ENCODE measurements at places on chromosomes 6 and 20. TPM values are rescaled to one million over a fixed set of nuclear protein-coding genes. Genes with fewer than 3 reads are reported as not detected.

DNA sequence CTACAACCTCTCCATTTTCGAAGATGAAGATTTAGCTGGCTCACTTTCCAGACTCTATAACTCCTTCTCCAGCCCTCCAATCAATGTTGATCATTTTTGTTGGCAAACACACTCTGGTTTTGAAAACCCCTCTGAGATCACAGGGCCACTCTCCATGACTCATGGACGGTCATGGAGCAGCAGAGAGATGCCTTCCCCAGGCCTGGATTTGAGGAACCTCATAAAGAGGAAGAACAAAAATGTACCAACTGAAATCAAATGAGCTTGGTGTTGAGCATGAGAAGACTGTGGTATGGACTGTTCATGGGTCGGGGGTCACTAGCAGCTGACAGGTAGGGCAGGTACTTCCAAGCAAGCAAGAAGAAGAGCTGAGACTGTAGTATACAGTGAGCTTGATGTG lies 112.8 kb upstream of the INSM1 start:
- DNase-seq = no peak

- DNase-seq = no peak
These were observed 45.2 kb upstream of the PAK5 start for GRCh38 chr20:9884061-9884460.

GRCh38 chr6:169189686-169190085 lies 64.0 kb downstream of the THBS2 start:
- no peak for DNase-seq

- no peak for DNase-seq
These were observed 105.5 kb downstream of the HUS1B start for GRCh38 chr6:551405-551804.

GRCh38 chr6:110404607-110405006 lies 10.8 kb downstream of the DDO start:
- no peak for DNase-seq

- DNase-seq = no peak
These were observed 89.6 kb upstream of the HS3ST5 start for GRCh38 chr6:114432400-114432799.

DNA sequence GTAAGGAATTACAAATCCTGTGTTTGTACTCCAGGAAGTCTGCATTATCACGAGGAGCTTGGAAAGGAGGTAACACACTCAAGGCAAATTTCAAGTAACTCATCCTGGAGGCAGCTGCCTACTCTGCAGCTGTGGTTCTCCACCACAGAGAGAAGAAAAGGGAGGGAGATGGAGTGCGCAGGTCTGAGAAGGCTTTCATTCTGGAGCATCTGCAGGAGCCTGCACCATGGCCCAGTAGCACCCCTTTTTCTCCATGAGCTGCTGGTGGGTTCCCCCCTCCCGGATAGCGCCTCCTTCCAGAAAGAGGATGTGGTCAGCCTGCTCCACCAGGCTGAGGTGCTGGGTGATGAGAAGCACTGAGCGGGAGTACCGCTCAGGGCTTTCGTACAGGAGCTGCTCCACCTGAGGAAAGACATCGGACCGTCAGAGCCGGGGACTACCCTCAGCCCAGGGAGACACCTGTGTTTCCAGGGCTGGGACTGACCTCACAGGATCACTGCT lies 1.6 kb upstream of the PSMB8 start:
- DNase-seq = no peak

- no peak for DNase-seq
These were observed 62.4 kb downstream of the YTHDF1 start for GRCh38 chr20:63153254-63154221.

- DNase-seq = no peak
These were observed 207.9 kb upstream of the MARCKS start for GRCh38 chr6:113649276-113649675.

DNA sequence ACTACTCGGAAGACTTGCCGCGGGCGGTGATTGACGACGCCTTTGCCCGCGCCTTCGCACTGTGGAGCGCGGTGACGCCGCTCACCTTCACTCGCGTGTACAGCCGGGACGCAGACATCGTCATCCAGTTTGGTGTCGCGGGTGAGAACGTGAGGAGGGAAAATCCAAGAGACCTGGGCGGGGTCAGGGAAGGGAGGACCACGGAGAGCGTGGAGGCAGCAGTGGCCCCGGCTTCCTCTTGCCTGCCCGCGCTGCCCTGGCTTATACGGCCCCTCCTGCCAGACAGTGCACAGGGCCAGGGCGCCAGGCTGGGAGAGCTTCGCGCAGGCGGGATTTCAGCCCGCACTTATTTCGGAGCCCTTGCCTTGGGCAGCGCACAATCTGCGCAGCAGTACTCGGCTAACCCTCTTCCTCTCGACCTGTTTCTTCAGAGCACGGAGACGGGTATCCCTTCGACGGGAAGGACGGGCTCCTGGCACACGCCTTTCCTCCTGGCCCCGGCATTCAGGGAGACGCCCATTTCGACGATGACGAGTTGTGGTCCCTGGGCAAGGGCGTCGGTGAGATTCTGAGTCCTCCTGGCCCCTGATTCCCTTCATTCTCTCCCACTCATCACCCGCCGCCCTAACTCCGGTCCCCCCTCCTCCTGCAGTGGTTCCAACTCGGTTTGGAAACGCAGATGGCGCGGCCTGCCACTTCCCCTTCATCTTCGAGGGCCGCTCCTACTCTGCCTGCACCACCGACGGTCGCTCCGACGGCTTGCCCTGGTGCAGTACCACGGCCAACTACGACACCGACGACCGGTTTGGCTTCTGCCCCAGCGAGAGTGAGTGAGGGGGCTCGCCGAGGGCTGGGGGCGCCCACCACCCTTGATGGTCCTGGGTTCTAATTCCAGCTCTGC lies 2.0 kb downstream of the MMP9 start:
- DNase-seq = no peak

DNA sequence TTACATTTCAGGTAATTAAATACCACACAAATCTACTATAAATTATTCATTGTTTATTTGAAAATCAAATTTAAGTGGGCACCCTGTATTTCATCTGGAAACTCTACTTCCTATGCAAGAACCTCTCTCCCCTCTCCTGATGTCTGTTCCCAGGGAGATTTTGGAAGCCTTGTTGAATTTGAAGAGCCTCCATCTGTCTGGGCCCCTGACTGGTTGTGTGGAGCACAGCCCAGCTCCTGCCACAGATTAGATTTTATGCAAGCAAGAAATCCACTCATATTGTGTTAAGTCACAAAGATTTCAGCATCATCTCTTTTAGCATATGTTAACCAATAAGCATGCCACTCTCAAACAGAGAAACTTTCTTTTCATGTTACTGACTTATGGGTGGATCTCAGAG lies 451.2 kb downstream of the TFAP2B start:
- no peak for DNase-seq

- no peak for DNase-seq
These were observed 18.9 kb upstream of the GTF3C6 start for GRCh38 chr6:110939429-110940200.

- no peak for DNase-seq
These were observed 187.6 kb downstream of the EPM2A start for GRCh38 chr6:145547594-145548335.

GRCh38 chr6:52537001-52537753 lies 39.7 kb downstream of the TRAM2 start:
- DNase-seq = no peak

- DNase-seq = no peak
These were observed 13.1 kb downstream of the RAB23 start for GRCh38 chr6:57209030-57209429.

DNA sequence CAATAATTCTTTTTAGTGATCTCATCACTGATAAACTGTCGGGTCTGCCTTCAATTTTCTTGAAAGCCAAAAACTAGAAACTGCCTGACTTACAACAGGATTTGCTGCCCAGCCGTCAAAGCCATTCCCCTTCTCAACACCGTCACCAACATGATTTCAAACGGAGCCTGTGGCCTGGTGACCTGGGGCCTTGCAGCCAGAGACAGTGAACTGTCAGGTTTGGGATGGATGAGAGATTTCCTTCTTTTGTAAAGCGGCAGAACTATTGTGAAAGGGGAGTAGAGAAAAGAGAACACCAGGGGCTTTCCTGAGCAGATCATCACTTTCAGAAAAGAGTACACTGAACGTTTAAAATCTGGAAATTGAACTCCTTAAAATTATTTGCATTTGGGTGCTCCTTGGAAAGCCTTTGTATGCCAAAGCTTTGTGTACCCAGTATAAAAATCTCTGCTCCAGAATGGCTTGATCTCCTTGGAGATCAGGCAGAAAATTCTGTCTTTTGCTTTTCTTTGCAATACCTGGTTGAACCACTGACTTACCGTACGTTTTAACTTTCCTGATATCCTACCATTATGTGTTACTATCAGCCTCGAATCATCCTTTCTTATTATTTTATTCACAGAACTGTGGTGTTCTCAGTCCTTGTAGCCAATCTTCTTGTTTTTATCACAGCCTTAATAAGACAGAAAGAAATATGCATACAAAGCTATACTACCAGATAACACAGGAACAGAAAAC lies 125.2 kb downstream of the PACRG start:
- DNase-seq = no peak

- DNase-seq = no peak
These were observed 54.0 kb upstream of the REV3L start for GRCh38 chr6:111536910-111537527.

DNA sequence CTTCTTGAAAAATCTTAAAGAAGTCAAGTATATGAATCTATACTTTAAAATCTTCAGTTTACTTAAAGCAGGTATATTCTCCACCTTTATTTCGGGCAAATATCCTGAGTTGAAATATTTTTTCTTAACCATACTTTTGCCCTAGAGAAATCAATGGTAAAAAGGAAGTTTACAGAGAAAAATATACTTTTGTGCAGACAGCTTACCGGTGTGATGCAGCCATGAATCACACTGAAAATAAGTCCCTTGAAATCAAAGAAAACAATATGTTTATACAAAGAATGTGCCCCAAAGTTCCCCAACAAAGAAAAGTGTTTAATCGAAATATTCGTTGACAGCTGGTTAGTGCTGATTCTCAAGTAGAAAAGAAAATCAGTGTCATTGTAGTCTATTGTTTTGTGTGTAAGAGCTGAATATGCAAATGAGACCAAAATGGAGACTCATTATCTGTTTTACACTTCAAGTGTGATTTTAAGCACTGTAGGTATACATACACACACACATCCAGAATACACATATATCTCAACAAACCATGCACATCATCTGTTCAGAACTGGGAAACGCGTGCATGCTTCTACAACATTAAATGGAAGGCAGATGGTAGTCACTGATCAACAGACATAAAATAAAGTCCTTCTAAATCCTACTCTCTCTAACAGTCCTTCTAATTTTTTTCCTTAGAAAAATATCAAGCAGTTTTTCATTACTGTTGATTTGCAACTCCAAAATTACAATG lies 73.3 kb downstream of the BTBD9 start:
- no peak for DNase-seq

DNA sequence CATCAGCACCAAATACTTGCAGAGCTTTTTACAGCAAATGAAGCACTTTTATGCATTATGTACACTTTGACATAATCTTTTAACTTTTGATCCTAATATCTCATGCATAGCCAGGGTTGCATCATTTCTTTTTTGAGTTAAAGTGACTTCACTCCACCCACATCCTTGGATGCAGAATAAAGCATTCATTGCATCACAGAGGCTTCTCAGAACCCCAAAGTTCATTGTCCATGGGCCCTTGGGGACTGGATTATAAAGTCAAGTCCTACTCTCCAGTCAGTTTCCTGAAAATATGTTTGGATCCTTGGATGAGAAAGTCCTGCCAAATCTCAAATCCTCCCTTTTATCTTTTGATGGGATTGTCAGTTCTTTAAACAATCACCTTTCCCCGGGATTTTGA lies 10.6 kb upstream of the EFHC1 start:
- DNase-seq = no peak

- DNase-seq = no peak
These were observed 960 bp downstream of the TNFRSF6B start for GRCh38 chr20:63697357-63697867.

DNA sequence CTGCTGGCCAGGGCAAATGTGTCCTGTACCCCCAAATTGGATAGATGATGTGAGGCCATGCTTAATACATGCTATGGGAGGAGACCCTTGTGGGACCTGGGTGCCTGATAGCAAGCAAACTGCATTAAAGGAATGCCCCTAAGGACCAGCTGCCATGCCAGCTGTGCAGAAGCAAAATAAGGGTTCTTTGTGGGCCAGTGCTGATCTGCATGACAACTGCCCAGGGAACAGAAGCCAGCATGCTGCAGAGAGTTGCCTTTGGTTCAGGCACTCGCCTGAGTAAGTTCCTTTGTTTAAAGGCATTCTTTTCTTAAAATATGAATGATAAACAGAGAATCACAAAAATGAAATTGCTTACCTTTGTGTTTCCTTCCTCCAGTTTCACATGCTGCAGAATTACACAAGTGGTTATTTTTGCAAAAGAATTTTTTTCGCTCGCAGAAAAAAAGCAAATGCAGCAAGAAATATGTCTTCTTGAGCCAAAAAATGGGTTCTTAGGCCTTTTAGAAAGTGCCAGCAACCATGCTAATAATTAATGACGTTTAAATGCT lies 6.9 kb upstream of the SYNDIG1 start:
- DNase-seq = no peak

EYS gene
- not detected for total RNA-seq

LAMA4 gene
- 8.1 TPM for total RNA-seq

GTSF1L gene
- total RNA-seq = not detected

SLC22A2 gene
- total RNA-seq = not detected

CBLN4 gene
- not detected for total RNA-seq

FRS3 gene
- total RNA-seq = 0.91 TPM

SAMD3 gene
- total RNA-seq = 3.8 TPM

F13A1 gene
- total RNA-seq = 104 TPM

SPTLC3 gene
- 7.1 TPM for total RNA-seq

ZNF831 gene
- 1.7 TPM for total RNA-seq

SOBP gene
- 3.8 TPM for total RNA-seq

TNFRSF21 gene
- 68.1 TPM for total RNA-seq

PTCHD4 gene
- 0.22 TPM for total RNA-seq

PHACTR3 gene
- total RNA-seq = 0.45 TPM

ABCC10 gene
- total RNA-seq = 18.9 TPM

TAAR9 gene
- total RNA-seq = not detected

PSMB9 gene
- 93.7 TPM for total RNA-seq

Data from esophagus squamous epithelium (tissue), 5 donors.